ENCODE measurements at places on chromosomes 3 and 15. TPM values are rescaled to one million over a fixed set of nuclear protein-coding genes. Genes with fewer than 3 reads are reported as not detected.

The EEF1AKMT4 gene
- total RNA-seq: 1.9 TPM

DNA sequence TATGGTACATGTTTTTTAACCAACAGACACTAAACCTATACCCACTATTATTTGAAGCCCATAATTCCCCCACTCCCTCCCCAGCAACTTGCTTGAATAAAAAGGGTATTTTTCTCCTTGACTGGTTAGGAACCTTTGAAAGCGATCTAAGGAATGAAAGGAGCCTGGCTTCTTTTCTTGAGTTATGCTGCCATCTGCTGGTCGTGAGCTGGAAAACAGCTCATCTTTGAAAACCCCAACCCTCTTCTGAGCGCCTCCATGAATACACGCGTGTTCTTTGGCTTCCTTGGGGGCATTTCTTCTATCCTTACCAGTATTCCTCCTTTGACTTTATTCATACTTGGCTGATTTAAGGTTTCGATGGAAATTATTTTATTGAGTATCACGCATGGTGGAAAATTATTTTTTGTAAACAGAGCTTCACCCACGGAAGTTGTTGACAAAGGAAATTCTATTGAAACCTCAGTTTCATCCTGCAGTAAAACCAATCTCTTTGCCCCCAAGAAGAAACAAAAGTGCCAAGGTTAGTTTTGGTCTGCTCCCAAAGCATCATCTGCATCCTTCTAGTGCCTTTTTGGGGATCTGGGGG, 171.6 kb downstream of the SV2B start:
- DNase-seq: peak; percentile 40

The TMEM158 gene
- total RNA-seq: 0.44 TPM

DNA sequence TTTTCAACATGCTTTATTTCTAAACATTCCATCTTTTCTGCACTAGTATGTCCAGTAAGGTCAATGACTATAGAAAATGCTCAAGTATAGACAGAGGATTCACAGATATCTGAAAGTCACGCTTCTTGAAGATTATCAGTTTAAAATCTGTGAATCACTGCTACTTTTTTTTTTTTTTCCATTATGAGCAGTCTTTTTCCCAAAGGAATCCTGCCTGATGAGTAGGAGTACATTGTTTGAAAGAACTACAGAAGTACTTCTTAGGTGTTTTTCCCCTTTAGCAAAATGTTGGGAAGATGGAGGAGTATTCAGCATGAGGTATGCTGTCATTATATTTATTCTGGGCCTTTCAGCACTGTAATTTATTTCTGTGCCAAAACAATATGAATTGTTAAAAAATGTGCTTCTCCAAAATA, 266.2 kb downstream of the NLGN1 start:
- no peak for DNase-seq

GRCh38 chr15:93382200-93382820, 293.3 kb upstream of the RGMA start:
- DNase-seq: no peak

GRCh38 chr3:56940976-56941375, 119.5 kb upstream of the SPATA12 start:
- no peak for DNase-seq

GRCh38 chr3:181623924-181624694, 87.6 kb upstream of the SOX2 start:
- no peak for DNase-seq
